Right renal pelvis (tissue), 4 donors: ENCODE measurements at places on chromosomes 6 and 20. TPM values are rescaled to one million over a fixed set of nuclear protein-coding genes. Genes with fewer than 3 reads are reported as not detected.
A peak's percentile ranks its signal among the peaks of the same experiment; 100 is the strongest.

- DNase-seq, result no peak
Observed at GRCh38 chr6:45614488-45615285, 237.0 kb upstream of the SUPT3H start.

SLC17A2 gene
- 0.80 TPM for polyA plus RNA-seq

PTGIS gene
- 35.3 TPM for polyA plus RNA-seq

DNA sequence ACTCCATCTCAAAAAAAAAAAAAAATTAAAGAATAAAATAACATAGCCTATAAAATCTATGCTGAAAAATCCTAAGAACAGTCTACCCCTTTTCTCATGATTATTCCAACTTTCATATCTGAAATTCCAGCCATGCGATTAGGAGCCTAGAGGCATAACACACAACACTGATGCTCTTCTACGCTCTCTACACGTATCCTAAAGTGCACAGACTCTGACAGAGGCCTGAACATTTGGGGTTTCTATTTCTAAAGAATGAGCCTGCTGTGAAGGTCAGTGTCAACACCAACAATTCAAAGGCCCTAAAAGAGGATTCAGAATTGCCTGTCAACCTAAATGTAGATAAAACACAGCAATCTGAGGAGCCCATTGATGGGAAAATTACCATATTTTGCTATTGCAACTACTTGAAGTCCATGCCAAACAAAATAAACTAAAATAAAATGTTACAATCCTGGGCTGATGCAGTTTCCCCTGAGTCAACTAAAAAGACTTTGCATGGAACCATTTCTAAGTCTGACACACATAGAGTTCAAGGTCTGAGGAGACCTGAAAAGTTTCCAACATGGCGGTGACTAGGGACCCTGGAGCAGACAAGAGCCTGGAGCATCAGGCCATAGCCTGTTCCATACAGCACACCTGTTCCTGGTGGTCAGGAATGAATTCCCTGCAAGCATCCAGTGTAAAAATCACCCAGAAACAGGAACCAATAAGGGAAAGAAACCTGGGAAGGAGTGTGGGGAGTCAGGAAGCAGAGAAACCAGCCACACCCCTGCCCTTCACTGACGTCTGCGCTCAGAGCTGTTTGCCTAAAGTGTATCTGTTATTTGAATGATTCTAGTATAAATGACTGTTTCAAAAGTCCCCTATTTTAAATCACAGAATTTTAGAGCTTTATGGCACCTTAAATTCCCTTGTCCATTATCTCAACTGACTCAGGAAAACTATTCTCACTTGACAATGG, 11.8 kb downstream of the NINL start:
- no peak for DNase-seq

GRCh38 chr6:109892451-109893435, 85.4 kb upstream of the GPR6 start:
- DNase-seq, result peak; percentile 70

DNA sequence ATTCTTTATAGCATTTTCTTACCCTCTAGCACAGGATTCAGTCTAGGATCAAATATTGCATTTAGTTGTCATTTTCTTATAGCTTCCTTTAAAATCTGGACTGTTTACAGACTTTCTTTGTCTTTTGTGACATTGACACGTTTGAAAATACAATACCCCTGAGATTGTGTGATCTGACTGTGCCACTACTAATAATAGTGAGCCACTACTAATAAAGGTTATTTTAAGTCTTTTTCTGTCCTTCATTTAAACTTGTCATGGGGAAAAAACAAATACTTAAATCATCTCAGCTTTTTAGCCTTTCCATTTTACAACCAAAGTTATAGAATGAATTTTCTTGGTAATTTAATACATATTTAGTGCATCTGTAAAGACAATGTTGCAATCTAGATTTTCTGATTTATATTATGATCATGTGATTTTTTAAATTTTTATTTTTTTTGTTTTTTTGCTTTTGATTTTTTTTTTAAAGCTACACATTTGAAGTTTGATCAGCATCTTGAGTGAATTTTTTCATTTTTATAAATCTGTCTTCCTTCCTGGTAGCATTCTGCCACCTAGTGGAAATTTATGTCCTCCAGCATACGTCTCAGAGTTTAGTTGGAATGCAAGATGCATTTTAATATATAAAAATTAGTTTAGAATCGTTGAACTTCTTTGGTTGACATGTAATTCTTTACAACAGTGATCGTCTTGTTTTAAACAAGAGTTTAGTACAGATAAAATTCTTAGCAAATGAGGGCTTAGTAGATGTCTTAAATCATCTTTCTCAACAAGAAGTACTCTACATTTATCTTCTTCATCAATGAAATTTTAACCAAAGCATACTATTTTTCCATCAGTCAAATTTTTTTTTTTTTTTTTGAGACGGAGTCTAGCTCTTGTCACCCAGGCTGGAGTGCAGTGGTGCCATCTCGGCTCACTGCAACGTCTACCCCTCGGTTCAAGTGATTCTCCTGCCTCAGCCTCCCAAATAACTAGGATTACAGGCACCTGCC, 119.4 kb downstream of the NCOA3 start:
- peak; percentile 25 for DNase-seq

GRCh38 chr20:41350408-41350962, 9.9 kb downstream of the LPIN3 start:
- no peak for DNase-seq

LRRC73 gene
- polyA plus RNA-seq, result 0.98 TPM

MLIP gene
- polyA plus RNA-seq, result 1.3 TPM

TTBK1 gene
- 0.25 TPM for polyA plus RNA-seq

SPTLC3 gene
- 25.4 TPM for polyA plus RNA-seq

DNA sequence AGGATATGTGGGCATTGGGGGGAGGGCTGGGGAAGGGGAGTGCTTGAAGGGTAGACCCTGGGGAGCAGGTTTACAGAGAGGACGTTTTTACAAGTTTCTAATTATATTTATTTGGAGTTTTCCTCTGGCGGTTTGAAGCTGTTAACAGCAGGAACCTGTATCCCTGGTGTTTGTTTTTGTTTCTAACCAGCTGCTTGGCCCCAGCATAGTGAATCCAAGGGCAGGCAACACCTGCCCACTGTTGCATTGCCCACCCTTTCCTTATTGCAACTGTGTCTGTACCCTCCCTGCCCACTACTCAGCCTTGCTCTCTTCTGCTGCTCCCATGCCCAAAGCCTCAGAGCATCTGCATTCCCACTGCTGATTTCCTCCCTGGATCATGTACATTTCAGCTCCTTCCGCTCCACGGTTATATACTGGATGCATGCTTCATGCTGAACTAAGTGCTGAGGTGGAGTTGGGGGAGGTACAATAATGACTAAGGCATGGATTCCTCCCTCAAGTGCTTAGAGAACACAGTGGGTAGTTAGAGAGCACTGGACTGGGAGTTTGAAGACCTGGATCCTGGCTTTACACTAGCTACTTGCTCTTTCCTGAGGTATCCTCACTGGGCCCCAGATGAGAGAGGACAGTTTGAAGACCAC, 6.0 kb downstream of the SCUBE3 start:
- no peak for DNase-seq

NINL gene
- polyA plus RNA-seq, result 39.2 TPM

SIRPB1 gene
- polyA plus RNA-seq, result 1.6 TPM

DNA sequence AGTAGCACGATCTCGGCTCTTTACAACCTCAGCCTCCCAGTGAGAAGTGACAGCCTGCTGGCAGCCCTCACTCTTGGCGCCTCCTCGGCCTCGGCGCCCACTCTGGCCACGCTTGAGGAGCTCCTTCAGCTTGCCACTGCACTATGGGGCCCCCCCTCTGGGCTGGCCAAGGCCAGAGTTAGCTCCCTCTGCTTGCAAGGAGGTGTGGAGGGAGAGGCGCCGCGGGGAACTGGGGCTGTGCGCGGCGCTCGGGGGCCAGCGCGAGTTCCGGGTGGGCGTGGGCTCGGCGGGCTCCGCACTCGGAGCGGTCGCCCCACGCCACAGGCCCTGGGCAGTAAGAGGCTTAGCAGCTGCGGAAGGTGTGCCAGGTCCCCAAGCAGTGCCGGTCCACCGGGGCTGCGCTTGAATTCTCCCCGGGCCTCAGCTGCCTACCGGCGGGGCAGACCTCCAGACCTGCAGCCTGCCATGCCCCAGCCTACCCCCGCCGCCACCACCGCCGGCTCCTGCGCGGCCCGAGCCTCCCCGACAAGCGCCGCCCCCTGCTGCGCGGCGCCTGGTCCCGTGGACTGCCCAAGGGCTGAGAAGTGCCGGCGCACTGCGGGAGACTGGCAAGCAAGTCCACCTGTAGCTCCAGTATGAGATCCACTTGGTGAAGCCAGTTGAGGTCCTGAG, 22.0 kb upstream of the NUP153 start:
- DNase-seq, result no peak

DNA sequence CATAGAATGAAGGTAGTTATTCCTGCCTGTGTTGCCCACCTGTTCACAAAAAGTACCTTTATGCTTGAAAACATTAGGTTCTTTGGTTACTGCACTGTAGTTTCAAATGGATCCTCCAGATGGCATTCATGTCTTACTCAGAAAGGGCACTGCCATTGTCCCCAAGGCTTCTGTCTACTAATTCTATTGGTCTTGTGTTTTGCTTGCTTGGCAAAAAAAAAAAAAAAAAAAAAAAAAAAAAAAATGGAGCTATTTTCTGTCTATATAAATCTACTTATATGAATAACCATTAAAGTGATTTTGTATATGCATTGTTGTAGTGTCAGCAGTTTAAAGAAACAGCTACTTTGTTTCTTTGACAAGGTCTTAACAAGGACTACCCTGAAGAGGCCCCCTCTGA, 12.7 kb upstream of the EFHC1 start:
- no peak for DNase-seq

GRCh38 chr6:39188098-39188450, 41.2 kb downstream of the KCNK5 start:
- no peak for DNase-seq

- DNase-seq, result no peak
Observed at GRCh38 chr20:43669332-43669731, 2.4 kb downstream of the MYBL2 start.

GRCh38 chr20:6341491-6341890, 218.7 kb upstream of the FERMT1 start:
- no peak for DNase-seq

- no peak for DNase-seq
Observed at GRCh38 chr20:33410081-33410742, 8.9 kb upstream of the CDK5RAP1 start.

BTNL2 gene
- 0.52 TPM for polyA plus RNA-seq

GRCh38 chr6:53959717-53960116, 151.5 kb upstream of the MLIP start:
- DNase-seq, result no peak

DUSP15 gene
- 20.1 TPM for polyA plus RNA-seq

COL20A1 gene
- 0.67 TPM for polyA plus RNA-seq

GRCh38 chr6:149913085-149913484, 9.8 kb downstream of the RAET1G start:
- DNase-seq, result no peak

TXLNB gene
- 1.3 TPM for polyA plus RNA-seq

APOM gene
- polyA plus RNA-seq, result 106 TPM

SLC17A3 gene
- polyA plus RNA-seq, result 0.60 TPM

DNA sequence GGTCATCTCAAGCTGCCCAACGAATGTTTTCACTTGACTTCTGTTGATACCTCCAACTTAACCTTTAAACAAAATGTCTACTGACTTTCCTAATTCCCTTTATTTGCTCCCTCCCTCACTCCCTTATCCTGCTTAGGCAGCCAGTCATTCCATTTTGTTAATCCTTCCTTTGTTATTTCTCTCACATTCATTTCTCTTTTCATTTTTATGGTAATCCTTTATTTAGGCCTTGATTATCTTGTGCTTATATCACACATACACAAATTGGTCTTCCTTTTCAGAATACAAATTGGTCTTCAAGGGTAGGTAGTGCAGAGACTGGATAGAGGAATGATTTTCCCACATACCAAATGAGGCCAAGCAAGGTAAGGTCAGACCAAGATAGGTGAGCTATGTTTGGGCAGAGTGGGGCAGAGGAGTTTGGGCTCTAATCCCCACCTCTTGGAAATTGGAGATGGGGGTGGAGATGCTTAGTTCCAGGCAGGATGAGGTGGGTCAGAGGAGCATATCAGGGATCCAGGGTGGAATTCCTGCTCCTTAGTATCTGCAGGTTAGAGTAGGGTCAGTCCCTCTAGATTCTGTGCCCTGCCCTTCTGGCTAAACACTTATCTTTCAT, 2.0 kb upstream of the SPACA1 start:
- no peak for DNase-seq

DNA sequence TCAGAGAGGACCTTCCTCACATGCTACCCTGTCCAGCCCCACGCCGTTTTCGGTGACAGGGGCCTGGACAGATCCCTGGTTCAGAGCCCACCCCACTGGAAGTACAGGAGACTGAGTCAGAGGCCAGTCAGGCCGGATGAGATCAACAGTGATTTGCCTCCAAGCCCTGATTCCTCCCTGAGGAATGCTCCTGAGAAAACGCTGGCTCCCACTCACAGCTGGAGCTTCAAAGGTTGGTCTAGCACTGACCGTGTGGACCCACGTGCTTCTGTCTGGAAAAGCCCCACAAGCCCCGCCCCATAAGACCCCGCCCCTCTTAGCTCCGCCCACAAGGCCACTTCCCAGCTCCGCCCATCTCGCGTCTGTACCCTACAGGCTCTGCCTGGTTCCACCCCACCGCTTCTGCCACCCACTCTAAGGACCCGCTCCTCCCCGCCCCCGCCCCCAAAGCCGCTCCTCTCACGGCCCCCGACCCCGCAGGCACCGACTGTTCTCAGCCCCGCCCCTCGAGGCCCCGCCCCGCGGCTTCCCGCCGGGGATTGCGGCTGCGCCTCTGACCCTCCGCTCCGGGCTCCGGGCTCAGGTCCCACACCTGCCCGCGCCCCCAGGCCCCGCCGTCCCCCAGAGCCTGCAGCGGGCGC, 64.9 kb upstream of the BHLHE23 start:
- no peak for DNase-seq

DNA sequence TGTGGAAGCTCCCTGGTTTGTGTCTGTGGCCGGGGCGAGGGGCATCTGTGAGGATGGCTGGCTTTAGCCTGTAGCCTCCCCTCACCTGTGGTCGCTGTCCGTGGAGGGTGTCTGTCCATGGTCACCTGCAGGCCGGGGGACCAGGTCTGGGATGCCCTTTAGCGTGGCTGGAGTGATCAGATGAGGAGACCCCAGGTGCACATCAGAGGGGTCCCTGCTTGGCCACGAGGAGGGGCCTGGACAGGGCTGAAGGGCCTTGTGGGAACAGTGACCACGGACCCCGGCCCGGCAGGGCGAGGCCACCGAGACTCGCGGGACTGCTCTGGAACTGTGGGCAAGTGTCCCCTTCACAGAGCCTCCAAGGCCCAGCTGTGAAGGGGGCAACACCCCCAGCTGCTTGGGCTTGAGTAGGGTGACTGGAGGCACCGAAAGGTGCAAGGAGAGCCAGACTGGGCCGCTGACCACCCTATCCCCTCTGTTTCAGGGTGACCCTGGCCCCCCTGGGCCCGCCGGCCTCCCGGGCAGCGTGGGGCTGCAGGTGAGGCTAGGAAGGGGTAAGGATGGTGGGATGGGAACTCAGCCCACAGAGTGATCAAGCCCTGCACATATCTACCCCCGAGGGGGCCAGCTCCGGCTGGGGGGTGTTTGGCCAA, 8.6 kb downstream of the COL9A3 start:
- DNase-seq, result no peak

DSE gene
- polyA plus RNA-seq, result 46.7 TPM

DNA sequence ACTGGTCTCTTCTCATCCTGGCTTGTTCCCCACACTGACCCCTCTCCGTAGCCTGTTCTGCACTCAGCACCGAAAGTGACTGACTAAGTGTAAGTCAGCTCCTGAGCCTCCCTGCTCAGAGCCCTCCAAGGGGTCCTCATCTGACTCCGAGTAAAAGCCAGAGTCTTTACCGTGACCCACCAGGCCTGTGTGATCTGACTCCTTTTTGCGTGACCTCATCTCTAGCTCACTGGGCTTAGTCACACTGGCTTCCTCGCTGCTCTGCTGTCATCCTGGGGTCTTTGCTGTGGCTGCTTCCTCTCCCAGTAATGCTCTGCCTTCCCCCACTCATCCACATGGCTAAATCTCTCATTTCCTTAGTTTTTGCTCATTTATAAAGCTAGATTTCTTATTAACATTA, 116.6 kb downstream of the PLCB4 start:
- DNase-seq, result no peak
